Regular cardiac myocyte (primary cell): ENCODE measurements at places on chromosomes 13 and 19. TPM values are rescaled to one million over a fixed set of nuclear protein-coding genes. Genes with fewer than 3 reads are reported as not detected.

The TMEM190 gene
- total RNA-seq: not detected in 2 replicates

The SAFB2 gene
- total RNA-seq: 37.8 and 41.4 TPM in 2 replicates

The PCCA gene
- total RNA-seq: 31.6 and 53.8 TPM in 2 replicates

The RPL28 gene
- total RNA-seq: 204 and 210 TPM in 2 replicates

The FGF22 gene
- not detected in 2 replicates for total RNA-seq

The HPN gene
- total RNA-seq: under 0.01 TPM in 1 of 2 replicates, not detected in the other

The FAM98C gene
- 9.0 and 9.6 TPM in 2 replicates for total RNA-seq

The SIGLEC11 gene
- total RNA-seq: not detected in 2 replicates

The PTH2 gene
- total RNA-seq: not detected in 2 replicates

The ZNF223 gene
- 4.2 and 5.4 TPM in 2 replicates for total RNA-seq

The PTPRH gene
- total RNA-seq: 6.5 and 21.4 TPM in 2 replicates

The CELF5 gene
- total RNA-seq: not detected in 2 replicates

The SBSN gene
- 0.19 and 2.0 TPM in 2 replicates for total RNA-seq

The N4BP2L1 gene
- total RNA-seq: 0.58 and 8.2 TPM in 2 replicates

The ZNF440 gene
- total RNA-seq: 9.4 and 12.1 TPM in 2 replicates

The ANGPTL4 gene
- total RNA-seq: 26.1 and 132 TPM in 2 replicates

The AMER2 gene
- total RNA-seq: not detected in 2 replicates

The ATXN8OS gene
- not detected in 2 replicates for total RNA-seq

The TMEM86B gene
- total RNA-seq: 1.5 and 2.3 TPM in 2 replicates

The FFAR2 gene
- not detected in 2 replicates for total RNA-seq

The ZNF724 gene
- 5.1 and 15.1 TPM in 2 replicates for total RNA-seq

The TYROBP gene
- not detected in 2 replicates for total RNA-seq

The PLPP2 gene
- total RNA-seq: 5.6 and 9.4 TPM in 2 replicates

The ZNF575 gene
- total RNA-seq: under 0.01 and 0.28 TPM in 2 replicates

The LATS2 gene
- 11.0 and 11.7 TPM in 2 replicates for total RNA-seq

The TEX29 gene
- 0.38 TPM in 1 of 2 replicates, not detected in the other for total RNA-seq

The CDX2 gene
- not detected in 2 replicates for total RNA-seq

The CCDC169 gene
- total RNA-seq: 1.3 and 2.8 TPM in 2 replicates

The TTYH1 gene
- total RNA-seq: not detected in 2 replicates

The C19orf81 gene
- not detected in 2 replicates for total RNA-seq

The ZNF66 gene
- 1.4 and 2.3 TPM in 2 replicates for total RNA-seq

The KCNRG gene
- total RNA-seq: 2.9 and 3.7 TPM in 2 replicates

The OR7C1 gene
- total RNA-seq: not detected in 2 replicates

The RNF113B gene
- total RNA-seq: not detected in 2 replicates

The VSTM1 gene
- total RNA-seq: not detected in 2 replicates

The DNAAF3 gene
- total RNA-seq: 0.77 and 0.85 TPM in 2 replicates

The ZSCAN5A gene
- 3.1 and 9.6 TPM in 2 replicates for total RNA-seq

The ZNF525 gene
- 6.9 and 12.7 TPM in 2 replicates for total RNA-seq

The DCLK1 gene
- total RNA-seq: 2.1 and 4.2 TPM in 2 replicates

The DHX34 gene
- 9.6 and 17.6 TPM in 2 replicates for total RNA-seq

The CGB3 gene
- total RNA-seq: not detected in 2 replicates

The ZNF226 gene
- 15.9 and 21.7 TPM in 2 replicates for total RNA-seq

The SIGLEC9 gene
- total RNA-seq: 0.19 and 0.28 TPM in 2 replicates
